ENCODE measurements at places on chromosomes 2 and 18.

GRCh38 chr2:111138839-111139238 is 18.1 kb downstream of the BCL2L11 start:
- DNase-seq, result no peak

DNA sequence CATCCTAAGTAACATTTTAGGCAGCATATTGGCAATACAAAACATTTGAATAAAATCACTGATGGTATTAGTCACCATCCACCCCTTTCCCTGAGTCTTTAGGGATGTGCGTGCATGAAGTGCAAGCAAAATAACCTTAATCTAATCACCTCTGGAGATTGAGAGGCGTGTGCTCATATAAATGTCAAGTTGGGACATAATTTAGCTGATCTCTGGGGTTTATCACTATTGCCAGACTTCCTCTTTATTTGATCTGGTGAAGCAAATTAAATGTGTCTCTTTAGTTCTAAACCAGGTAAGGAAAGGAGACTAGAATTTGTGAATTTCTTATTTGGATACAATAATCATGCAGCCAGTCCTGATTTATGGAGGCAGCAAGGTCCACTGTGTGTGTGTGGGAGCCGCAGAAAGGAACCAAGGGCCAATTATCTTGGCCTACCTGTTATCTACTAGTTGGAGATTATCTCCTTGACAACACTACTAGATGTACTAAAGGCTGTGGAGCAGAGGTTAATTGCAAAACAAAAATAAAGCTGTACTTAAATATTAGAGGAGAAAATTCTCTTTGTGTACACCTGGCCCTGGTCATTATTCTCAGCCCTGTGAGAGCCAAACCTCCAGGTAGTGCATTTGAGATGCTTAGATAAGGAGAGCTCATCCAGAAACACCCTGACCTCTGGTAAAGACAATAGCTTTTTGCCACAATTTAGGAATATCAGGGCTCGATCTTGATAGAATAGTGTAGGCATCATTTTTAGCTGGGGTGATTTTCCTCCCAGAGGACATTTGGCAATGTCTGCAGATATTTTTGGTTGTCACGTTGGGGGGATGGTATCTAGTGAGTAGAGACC is 78.2 kb downstream of the HRH4 start:
- DNase-seq, result no peak

- no peak for DNase-seq
These were observed 19.4 kb downstream of the EXOC6B start for GRCh38 chr2:72806280-72806945.

- DNase-seq, result no peak
These were observed 53.8 kb downstream of the MARCHF4 start for GRCh38 chr2:216318521-216318874.

- no peak for DNase-seq
These were observed 23.3 kb downstream of the INHBB start for GRCh38 chr2:120369250-120369649.

GRCh38 chr2:109295070-109295780 is 166.2 kb downstream of the SH3RF3 start:
- no peak for DNase-seq

DNA sequence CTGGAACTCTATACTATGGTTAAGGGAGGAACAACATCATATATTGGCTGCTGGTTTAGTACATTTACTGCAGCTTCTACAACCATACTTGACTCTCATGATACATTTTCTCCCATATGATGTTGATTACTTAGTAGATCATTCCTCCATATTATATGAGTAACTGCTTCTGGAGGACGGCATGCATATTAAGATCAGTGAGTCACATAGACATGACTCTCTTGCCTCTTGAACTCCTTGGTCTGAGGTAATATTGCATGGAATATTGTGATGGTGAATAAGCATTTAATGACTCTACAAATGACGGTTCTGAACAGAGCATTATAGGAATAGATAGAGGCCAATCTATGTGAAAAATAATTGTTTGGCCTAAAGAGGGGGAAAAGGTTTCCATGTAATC is 418.8 kb upstream of the SPHKAP start:
- no peak for DNase-seq

- DNase-seq, result no peak
These were observed 105.5 kb upstream of the CCDC68 start for GRCh38 chr18:55064760-55065159.

DNA sequence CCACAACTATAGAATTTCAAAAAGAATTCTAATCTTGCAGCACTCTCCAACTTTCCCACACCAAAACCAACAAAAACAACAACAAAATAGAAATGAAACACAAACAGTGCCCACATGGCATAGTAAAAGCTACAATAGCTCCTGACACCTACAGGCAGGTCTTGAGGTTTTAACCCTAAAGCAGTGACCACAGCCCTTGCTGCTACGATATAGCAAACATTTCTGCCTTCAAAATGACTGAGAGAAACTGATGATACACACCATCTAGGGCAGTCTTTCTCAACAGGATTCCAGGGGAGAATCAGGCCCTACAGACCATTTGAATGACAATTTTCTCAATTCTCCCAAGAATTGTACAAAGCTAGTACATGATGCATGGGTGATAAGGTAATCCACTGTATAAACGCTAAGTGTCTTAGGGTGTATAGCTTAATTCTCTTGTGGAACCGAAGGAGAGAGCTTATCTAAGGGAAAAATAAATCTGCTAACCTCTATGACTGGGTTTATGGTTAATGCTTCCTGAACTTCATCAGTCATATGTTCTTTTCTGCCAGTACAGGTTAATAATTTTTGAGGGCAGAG is 46.5 kb downstream of the TRAK2 start:
- no peak for DNase-seq

DNA sequence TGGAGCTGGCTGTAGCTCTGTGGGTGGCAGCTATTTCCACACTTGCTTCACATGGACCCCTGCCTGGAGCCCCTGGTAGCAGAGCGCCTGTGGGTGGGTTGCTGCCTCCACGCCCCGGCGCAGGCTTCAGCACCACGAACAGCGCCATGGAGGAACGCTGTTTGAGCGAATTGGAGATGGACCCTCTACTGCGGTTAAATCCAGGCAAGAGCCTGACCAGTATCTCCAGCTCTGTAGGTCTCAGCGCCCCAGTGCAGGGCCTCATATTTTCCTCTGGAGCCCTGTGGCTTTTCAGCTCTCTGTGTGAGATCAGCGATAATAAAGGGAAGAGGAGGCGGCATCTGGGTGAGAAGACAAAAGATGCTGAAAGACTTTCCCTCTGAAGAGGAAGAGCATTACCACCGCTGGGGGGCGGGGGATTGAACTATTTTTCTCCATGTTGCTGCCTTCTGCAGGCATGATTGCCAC is 12.0 kb downstream of the ONECUT2 start:
- no peak for DNase-seq

- no peak for DNase-seq
These were observed 31.9 kb downstream of the ADI1 start for GRCh38 chr2:3487432-3487831.

DNA sequence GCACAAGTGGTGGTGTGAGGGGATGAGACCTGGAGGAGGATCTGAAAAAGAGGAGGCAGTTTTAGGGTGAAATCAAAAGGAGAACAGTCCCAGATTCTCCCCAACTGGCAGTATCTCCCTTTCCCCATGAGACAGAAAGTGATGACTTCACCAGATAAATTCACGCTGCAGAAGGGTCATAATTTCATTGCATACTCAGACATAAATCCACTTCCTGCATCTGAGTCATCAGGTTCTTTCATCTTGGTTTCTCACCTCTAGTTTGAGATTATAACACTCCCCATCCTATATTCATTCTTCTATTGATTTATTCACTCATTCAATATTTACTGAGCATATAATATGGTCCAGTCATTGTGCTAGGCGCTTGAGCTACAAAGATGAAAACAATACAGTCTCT is 64.7 kb downstream of the CCDC148 start:
- DNase-seq, result no peak

DNA sequence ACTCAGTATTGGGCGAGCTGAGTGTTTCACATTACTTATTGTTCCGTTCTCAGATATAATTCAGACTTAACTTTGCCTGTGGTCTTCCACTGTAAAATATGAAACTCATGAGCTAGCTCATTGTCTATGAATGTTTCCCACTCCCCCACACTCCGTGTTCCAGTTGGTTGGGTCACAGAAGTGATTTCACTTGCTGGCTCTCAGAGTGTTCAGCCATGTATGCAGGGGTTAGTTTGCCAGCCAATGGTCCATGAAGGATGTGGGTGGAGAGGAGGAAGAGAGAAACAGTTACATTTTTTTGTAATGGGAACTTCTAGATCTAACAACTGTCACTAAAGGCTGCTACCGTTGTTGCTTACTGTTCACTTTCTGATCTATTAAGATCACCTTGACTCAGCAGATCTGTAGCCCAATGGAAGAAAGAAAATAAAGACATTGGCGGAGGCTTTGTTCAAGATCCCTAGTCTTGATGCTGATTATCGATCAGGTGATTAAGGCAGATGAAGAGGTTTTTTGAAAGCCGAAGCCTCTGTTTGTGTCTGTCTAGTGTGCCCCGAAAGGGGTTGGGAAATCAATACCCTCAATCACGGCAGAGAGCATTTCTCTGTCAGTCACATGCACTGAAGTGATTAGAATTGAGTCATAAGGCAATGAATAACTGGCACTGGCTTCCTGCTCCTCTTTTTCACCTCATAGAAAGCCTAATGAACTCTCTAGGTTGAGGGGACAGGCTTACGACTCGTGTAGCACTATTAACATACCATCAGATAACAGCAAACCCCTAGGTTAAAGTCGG is 279.7 kb upstream of the FIGN start:
- no peak for DNase-seq

GRCh38 chr2:24918326-24919036 is 1.6 kb downstream of the ADCY3 start:
- no peak for DNase-seq

- no peak for DNase-seq
These were observed 137.1 kb upstream of the CCDC68 start for GRCh38 chr18:55096263-55096951.

DNA sequence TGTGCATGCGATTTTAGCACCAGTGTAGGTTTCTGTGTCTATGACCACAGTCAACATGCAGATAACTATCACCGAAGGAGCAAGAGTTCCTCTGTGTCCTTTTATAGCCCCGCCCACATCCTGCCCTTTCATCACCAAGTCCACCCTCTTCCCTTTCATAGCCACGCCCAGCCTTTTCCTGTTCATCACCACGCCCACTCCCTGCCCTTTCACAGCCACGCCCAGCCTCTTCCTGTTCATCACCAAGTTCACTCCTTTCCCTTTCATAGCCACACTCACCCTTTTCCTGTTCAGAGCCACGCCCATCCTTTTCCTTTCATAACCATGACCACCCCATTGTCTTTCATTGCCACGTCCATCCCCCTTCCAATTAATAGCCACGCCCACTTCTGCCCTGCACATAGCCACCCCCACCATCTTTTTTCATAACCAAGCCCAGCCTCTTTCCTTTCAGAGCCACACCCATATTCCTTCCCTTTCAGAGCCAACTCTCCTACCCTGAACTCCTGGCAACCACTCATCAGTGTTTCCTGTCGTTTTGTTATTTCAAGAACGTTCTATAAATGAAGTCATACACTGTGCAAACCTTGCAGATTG is 273.9 kb downstream of the MYT1L start:
- peak; percentile 35 for DNase-seq

DNA sequence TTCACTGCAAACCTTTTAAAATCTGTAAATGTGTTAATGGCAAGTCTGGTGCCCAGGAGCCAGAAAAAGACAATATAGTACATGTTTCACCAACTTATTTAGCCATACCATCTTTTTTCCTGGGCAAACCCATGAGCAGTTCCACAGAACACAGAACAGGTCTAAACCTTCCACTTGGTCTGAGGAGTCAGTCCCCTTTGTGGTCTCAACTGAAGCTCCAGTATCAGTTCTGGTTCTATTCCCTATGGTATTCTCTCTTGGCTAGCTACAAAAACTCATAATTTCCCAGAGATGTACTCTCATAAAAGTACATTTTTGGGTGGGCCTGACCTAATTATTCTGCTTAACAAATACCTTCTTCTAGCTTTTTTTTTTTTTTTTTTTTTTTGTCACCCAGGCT is 31.2 kb downstream of the STK17B start:
- DNase-seq, result no peak

GRCh38 chr2:200302940-200303727 is 3.4 kb upstream of the SPATS2L start:
- DNase-seq, result no peak

GRCh38 chr2:115194623-115195022 is 752.2 kb downstream of the DPP10 start:
- no peak for DNase-seq

DNA sequence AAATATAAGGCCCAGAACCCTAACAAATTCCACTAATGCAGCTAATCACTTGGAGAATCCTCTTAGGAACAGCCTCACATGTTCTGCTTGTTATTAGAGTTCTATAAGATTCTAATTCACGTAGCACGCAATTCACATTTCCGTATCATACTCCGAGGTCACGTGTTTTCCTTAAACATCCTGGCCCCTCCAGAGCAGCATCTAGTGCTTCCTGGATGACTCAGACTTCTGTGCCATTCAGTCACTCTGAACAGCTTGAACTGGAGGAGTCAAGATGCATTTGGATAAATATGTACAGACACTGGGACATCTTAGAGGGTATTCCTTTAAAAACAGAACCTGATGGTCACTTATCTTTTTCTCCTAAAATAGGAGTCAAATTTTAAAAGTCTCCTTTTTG is 156.5 kb downstream of the MYO5B start:
- no peak for DNase-seq

DNA sequence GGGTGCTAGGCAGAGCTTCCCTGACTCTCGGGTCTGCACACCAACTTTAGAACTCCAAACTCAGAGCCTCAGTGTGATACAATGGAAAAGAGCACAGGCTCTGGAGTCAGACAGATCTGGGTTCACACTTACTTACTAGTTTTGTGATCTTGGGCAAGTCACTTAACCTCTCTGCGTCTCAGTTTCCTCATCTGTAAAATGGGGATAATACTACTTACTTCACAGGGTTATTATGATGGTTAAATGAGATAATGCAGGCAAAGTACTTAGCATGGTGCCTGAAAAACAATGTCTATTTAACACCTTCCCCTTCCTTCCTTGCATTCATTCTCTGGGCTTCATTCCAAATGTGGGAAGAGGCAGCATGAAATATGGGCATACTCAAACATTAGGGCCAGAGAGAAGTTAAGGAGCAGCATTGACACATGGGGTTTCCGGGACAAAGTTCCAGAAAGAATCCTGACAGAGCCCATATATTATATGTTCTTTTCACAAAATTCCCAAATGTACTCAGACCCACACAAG is 13.3 kb downstream of the DNAJC27 start:
- no peak for DNase-seq

DNA sequence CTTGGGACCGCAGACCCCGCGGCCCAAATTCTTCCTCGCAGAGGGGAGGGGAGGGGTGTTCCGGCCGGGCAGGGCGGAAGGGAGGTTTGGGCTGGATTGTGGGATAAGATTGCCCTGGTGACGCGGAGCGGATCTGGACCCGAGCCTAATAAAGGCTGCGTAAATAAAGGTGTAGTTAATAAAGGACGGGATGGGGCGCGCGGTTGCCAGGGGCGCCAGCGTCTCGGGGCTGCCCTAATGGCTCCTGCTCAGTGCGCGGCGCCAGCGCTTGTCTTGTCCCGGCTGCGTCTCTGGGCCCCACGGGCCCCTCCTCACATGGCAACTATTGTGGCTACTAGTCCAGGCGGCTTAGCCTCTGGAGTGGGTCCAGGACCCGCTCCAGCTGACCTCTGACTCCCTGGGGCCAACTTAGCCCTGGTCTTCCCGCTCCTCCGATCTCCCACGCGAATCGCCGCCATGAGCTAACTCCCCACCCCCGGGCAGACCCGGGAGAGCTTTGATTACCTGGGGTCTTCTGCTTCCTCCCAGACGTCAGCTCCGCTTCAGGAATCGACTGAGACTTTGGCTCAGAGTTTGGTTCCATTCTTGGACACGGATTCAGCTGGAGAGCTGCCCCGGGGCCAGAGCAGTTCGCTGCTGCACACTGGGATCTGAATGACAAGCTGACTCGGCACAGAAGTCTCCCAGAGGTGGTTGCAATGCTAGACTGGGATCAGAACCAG is 36.5 kb downstream of the SLC25A52 start:
- no peak for DNase-seq

All from stimulated activated CD8-positive, alpha-beta memory T cell treated with anti-CD3 and anti-CD28 coated beads, Interleukin-4, amount 100 ng/mL, for 4 hours (primary cell).